ENCODE measurements at places on chromosomes 3 and 15.

DNA sequence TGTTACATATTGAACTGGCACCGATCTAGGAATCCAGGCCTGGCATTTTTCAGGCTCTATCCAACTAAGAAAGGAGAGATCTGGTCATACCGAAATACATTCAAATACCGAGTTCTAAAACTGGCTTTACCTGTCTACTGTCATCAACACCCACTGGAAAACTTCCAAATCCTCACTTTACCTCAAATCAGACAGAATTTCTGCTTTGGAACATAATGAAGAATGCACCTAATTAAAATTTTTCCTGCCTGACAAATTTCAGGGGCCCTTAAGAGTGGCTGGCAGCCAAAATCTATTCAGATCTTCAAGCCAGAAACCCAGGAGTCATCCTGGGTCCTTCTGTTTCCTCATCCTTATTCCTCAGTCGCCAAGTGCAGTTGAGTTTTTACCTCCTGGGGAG lies 198.6 kb upstream of the FEZF2 start:
- DNase-seq, result no peak

GRCh38 chr15:89823836-89824606 lies 9.4 kb upstream of the ANPEP start:
- no peak for DNase-seq

- no peak for DNase-seq
Measured at GRCh38 chr3:177449360-177450006, 252.2 kb upstream of the TBL1XR1 start.

DNA sequence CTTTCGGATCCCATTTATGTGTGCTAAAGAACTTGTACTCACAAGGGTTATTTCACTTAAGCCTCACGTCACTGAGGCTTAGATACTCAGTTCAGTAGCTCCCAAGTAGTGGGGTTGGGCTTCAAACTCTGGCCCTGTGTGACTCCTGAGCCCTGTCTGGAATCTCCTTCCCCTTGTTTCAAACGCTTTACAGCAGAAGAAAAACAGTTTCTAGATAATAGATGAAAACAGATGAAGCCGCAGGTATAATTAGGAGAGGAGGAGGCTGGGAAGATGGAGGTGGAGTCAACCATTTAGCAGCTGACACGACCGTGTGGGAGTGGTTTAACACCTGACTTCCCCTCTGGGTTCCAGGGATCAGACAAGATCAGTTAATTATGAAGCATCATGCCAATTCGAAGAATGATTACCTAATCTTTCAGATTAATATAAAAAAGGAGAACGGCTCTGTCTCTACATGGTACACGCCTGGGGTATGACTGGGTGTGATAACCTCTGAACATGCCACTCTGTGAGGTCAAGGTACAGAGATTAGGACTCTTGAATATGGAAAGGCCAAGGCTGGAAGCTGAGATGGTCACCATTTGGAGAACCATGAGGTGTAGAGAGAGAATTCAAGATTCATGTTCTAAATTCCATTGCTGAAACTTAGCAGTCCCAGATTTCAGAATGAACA lies 31.1 kb downstream of the TPM1 start:
- DNase-seq, result no peak

- no peak for DNase-seq
Measured at GRCh38 chr3:16072420-16073110, 101.9 kb upstream of the GALNT15 start.

DNA sequence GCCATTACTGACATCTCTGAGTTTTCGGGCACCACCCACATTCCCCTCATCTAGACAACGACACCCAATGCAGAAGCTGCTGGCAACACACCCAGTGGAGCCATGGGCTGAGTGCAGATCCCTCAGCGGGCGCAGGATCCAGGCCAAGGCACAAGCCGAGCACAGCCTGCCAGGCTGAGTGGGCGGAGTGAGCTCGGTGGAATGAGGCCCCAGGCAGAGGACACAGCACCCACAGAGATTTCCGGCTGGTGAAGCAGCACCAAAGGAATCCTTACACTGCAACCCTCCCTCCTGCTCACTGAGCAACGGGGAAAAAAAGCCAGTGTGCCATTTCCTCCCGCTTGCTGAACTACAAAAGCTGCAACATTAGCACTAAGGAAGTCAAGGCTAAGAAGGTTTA lies 34.3 kb downstream of the ZMAT3 start:
- peak; percentile 33 for DNase-seq

- no peak for DNase-seq
Measured at GRCh38 chr3:185151101-185151963, 1.5 kb downstream of the C3orf70 start.

- no peak for DNase-seq
Measured at GRCh38 chr3:72335458-72336095, 512.7 kb downstream of the SHQ1 start.

Measured in left colon (tissue), 2 donors.